ENCODE measurements at places on chromosomes 7 and 10. TPM values are rescaled to one million over a fixed set of nuclear protein-coding genes. Genes with fewer than 3 reads are reported as not detected.

ATG9B gene
- 0.29 TPM for total RNA-seq

NEUROD6 gene
- not detected for total RNA-seq

MYL10 gene
- not detected for total RNA-seq

OR2A14 gene
- total RNA-seq, result not detected

NUTM2E gene
- total RNA-seq, result 0.12 TPM

DNA sequence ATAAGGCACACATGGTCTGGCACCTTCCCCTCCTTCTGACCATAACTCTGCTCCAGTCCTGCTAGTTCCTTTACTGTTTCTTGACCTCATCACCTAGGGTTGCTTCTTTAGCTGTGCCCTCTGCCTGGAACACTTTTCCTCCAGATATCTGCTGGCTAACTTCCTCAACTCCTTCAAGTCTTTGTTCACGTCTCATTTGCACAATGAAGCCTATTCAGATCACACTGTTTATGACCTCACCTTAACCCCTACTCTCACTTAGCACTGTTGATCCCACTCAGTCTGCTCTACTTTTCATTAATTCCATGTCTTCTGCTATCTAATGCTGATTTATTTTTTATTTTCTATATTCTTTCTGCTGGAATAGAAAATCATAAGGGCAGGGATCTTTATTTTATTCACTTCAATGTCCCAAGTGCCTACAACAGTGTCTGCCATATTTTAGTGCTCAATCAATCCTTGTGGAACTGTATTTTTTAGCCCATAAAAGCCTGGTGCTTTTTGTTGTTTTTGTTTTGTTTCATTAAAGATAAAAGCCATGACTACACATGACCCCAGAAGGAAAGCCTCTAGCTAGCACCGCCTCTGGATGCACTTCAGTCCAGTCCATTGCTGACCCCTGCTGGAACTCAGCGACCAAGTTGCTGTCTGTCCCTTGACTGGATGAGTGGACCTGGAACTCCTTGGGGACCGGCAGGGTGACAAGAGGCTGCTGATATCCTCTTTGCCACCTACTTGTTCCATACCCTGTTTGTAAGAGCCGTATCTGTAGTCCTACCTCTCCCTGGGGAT is 12.3 kb downstream of the KLF14 start:
- DNase-seq, result peak; percentile 62
- H3K4me3 ChIP-seq, result no peak overlapping the region
- H3K4me1 ChIP-seq, result no peaks in the 10 kb centered on the region
- H3K27me3 ChIP-seq, result peaks cover 18% of the 10 kb centered on the region

GRCh38 chr7:102983602-102984001 is 70.8 kb downstream of the LRRC17 start:
- DNase-seq, result no peak
- H3K4me1 ChIP-seq, result peaks cover 9% of the 10 kb centered on the region
- H3K27ac ChIP-seq, result no peak overlapping the region

DNA sequence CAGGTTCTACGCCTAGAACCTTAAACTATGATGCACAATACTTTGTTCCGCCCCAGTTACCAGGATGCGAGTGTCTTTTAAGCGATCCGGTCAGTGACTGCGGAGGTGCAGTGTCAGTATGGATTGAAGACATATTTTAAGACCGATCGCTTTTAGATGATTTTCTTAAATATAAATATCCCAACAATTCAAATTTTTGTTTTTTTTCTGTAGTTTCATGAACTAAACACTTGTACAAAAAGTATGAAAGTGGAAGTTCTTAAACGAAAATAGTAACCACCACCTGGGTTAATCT is 835 bp downstream of the COMMD3 start:
- peak; percentile 56 for DNase-seq
- H3K27ac ChIP-seq, result peak overlapping the region; percentile 84
- peak overlapping the region; percentile 85 for H3K4me3 ChIP-seq
- peaks cover 16% of the 10 kb centered on the region for H3K4me1 ChIP-seq
- H3K36me3 ChIP-seq, result peaks cover 1% of the 10 kb centered on the region

DNA sequence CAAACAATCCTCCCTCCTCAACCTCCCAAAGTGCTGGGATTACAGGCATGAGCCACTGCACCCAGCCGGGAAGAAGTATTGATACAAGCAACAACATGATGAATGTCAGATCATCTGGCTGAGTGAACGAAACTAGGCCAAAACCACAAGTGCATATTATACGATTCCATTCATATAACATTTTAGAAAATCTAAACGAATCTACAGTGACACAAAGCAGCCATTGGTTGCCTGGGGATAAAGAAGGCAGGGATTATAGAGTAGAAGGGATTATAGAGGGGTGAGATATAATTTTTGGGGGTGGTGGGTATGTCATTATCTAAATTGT is 11.5 kb upstream of the RHBDD2 start:
- peaks cover 6% of the 10 kb centered on the region for H3K4me1 ChIP-seq
- DNase-seq, result no peak
- H3K4me3 ChIP-seq, result no peak overlapping the region
- no peaks in the 10 kb centered on the region for H3K36me3 ChIP-seq
- H3K27ac ChIP-seq, result no peak overlapping the region
